ENCODE measurements at places on chromosomes 3 and 15.
A peak's percentile ranks its signal among the peaks of the same experiment; 100 is the strongest.

DNA sequence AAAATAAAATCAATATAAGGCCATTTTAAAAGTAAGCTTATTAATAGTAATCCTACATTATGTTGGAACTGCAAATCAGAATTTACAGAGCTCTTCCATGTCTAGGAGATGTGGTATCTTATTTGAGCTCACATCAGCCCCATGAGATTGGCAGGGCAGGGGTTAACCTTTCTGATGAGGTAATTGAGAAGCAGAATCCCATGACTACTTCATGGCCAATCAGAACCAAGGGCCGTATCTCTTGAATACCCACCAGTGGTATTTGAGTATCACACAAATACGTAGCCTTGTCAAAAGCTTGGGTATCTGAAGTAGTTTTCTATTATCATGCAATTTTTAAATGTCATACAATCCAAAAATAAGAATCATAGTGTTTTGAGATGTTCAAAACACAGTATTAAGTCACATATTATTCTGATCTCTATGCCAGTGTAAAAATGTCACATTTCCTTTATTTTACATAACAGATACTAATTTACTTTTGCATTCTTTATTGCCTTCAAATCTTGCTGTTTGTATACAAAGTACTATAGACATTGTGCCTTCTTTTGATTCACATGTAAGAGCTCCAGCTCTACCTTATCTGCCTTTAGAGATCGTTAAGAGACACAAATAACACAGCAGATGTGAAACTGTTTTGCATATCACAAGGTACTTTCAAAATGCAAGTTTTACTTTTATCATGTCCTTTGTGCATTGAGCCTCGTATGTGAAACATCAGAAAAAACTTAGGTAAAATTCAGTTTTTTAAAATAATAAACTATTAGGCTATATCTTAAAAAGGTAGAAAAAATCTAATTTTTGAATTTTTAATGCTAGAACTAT is 251.7 kb upstream of the GOLGA6L4 start:
- no peaks in the 10 kb centered on the region for H3K27me3 ChIP-seq
- H3K27ac ChIP-seq = no peak overlapping the region
- no peak overlapping the region for H3K4me3 ChIP-seq
- H3K36me3 ChIP-seq = peaks cover 11% of the 10 kb centered on the region

GRCh38 chr15:80861731-80862170 is 82.6 kb downstream of the CEMIP start:
- no peak for DNase-seq
- H3K4me1 ChIP-seq = peaks cover 2% of the 10 kb centered on the region
- no peaks in the 10 kb centered on the region for H3K36me3 ChIP-seq
- no peak overlapping the region for H3K4me3 ChIP-seq
- H3K27me3 ChIP-seq = no peaks in the 10 kb centered on the region
- H3K27ac ChIP-seq = no peak overlapping the region

DNA sequence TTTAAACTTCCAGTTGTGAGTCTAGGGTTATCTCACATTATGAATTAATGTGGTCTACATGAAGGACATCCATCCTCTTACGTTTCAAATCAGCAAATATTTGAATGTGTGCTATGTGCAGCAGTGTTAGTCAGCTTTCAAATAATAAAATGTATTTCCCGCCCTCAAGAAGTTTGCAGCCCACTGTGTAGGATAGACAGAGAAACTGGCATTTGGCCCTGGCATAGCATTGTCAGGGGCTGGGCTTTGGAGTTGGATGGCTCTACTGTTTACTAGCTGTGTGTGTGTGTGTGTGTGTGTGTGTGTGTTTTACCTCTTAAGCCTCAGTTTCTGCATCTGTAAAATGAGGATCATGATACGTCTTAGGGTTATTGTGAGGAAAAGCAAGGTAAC is 400.5 kb upstream of the C2CD4B start:
- no peaks in the 10 kb centered on the region for H3K36me3 ChIP-seq
- H3K4me3 ChIP-seq = no peak overlapping the region
- no peak for DNase-seq
- H3K27me3 ChIP-seq = no peaks in the 10 kb centered on the region
- H3K27ac ChIP-seq = no peak overlapping the region

GRCh38 chr3:155791190-155791589 is 14.9 kb downstream of the C3orf33 start:
- H3K4me3 ChIP-seq = no peak overlapping the region
- no peaks in the 10 kb centered on the region for H3K36me3 ChIP-seq
- H3K27ac ChIP-seq = no peak overlapping the region
- DNase-seq = no peak
- H3K27me3 ChIP-seq = no peaks in the 10 kb centered on the region

DNA sequence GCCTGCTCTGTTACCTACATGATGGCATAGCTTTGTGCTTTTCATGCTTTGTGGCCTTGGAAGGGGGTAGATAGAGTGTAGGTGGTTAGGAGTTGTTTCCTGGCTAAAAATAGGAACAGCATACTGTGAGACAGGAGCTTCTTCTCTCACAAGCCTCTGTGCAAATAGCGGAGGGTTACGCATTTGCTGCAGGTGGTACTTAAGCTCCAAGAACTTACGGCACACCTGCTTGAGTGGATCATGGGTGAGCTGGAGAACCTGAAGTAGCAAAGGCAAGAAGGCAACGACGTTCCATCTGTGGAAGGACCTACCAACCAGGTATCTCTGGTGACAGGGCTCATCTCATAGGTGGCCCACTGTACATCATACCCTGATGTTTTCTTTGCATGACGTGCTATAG is 66.0 kb downstream of the ST6GAL1 start:
- no peak overlapping the region for H3K27ac ChIP-seq
- H3K27me3 ChIP-seq = no peaks in the 10 kb centered on the region
- no peak overlapping the region for H3K4me3 ChIP-seq
- DNase-seq = no peak
- peaks cover 4% of the 10 kb centered on the region for H3K4me1 ChIP-seq
- H3K36me3 ChIP-seq = no peaks in the 10 kb centered on the region

GRCh38 chr3:116112696-116113095 is 332.6 kb downstream of the LSAMP start:
- no peak for DNase-seq
- H3K27me3 ChIP-seq = no peaks in the 10 kb centered on the region
- H3K27ac ChIP-seq = no peak overlapping the region

GRCh38 chr15:77871852-77872371 is 205.6 kb downstream of the TBC1D2B start:
- no peak for DNase-seq
- H3K27me3 ChIP-seq = no peaks in the 10 kb centered on the region
- H3K4me1 ChIP-seq = peaks cover 8% of the 10 kb centered on the region
- H3K4me3 ChIP-seq = no peak overlapping the region
- no peak overlapping the region for H3K27ac ChIP-seq

- no peaks in the 10 kb centered on the region for H3K27me3 ChIP-seq
- H3K36me3 ChIP-seq = no peaks in the 10 kb centered on the region
- no peak overlapping the region for H3K27ac ChIP-seq
- H3K4me1 ChIP-seq = no peaks in the 10 kb centered on the region
Measured at GRCh38 chr3:156918746-156919145, 92.6 kb downstream of the LEKR1 start.

DNA sequence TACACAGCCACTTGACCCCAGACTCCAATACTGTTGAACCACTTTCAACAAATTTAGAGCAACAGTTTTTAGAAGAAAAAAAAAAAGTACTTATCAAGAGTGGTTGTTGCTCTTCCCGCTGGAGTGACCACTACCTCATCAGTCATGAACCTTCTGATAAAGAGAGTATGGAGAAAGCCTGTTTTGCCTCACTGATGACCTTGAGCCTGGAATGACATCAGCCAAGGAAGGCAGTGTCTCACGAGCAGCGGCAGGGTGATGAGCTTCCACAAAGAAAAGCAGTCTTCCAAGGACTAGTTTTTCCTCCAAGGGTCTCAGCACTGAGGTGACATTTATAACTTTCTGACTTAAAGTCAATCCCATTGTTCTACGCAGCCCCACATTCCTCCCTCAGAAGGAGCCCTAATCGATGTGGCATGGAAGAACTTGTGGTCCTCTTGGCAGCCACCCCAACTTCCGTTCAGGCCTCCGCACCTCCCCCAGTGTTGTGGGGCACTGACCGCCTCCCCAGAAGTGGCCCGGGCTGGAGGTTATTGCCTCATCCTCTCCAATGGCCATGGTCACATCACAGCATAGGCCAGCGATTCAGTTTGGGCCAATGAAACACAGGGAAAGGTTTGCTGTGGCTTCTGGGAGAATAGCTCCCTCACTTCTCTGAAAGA is 1.8 kb upstream of the CYP11A1 start:
- no peaks in the 10 kb centered on the region for H3K27me3 ChIP-seq
- no peak overlapping the region for H3K4me3 ChIP-seq
- DNase-seq = no peak
- H3K36me3 ChIP-seq = no peaks in the 10 kb centered on the region

- no peak overlapping the region for H3K4me3 ChIP-seq
- H3K4me1 ChIP-seq = no peaks in the 10 kb centered on the region
- no peaks in the 10 kb centered on the region for H3K36me3 ChIP-seq
- H3K27me3 ChIP-seq = no peaks in the 10 kb centered on the region
- DNase-seq = no peak
Measured at GRCh38 chr3:184751204-184752040, 39.6 kb upstream of the MAGEF1 start.

DNA sequence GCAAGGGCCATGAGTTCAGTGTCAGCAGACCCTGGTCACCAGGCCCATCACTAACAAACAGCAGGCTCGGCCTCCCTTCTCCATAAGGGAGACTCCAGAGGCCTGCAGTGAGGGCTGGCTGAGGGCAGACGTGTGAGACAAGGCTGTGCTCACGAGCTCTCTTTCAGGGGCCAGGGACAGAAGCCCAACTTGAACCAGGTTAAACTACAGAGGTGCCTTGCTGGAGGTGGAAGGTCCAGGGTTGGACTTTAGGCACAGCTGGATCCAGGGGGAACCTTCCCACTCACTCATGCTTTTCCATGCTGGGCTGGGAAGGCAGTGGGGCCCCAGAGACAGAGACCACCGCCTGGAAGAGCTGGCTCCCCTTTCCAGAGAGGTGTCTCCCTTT is 19.0 kb downstream of the CFAP100 start:
- no peak overlapping the region for H3K4me3 ChIP-seq
- H3K27me3 ChIP-seq = peaks cover 2% of the 10 kb centered on the region
- DNase-seq = peak; percentile 20

DNA sequence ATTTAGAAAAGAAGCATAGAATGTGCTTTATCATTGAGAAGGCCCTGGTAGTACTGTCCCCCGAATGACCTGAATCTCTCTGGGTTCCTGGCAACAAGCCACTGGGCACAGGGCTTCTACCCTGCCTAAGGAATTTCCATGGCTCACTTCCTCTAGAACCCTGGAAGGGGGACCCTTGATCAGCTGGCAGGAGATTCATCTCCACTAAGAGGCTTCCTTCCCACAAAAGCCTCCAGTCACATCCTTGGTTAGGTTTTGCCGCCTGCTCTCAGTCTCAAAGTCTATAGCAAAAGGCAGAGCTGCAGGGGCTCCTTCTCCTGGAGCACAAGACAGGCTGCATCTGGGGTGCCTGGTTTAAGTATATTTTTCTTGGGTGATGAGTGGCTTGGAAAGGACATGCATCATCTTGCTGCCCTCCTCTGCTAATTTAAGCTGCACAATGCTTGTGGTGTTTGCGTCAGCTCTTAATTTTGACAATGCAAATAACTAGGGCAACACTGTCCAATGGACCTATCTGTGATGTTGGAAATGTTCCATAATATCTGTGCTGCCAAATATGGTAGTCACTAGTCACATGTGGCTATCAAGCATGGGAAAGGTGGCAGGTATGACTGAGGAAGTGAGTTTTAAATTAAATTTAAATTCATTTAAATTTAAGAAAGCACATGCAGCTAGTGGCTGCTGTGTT is 33.4 kb upstream of the RARRES1 start:
- H3K4me1 ChIP-seq = no peaks in the 10 kb centered on the region
- DNase-seq = no peak
- no peaks in the 10 kb centered on the region for H3K36me3 ChIP-seq
- no peak overlapping the region for H3K4me3 ChIP-seq

DNA sequence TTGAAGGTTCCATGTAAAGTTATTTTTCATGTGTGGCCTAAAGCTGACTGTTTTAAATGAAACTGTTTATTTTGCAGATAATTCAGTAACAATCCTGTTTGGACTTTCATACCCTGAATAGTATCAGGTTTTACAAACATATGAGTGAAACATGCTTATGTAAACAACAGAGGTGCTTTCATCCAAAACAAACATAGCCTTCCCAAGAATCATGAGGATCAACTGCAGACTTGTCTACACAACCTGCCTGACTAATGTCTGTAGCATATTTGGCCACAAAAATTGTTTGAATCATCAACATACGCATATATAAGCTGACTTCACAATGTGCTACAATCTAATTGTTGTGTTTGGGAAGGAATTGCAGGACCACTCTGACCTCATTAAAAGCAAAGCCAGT is 190.4 kb downstream of the DIPK2A start:
- no peak for DNase-seq
- H3K27me3 ChIP-seq = no peaks in the 10 kb centered on the region
- no peaks in the 10 kb centered on the region for H3K36me3 ChIP-seq

GRCh38 chr3:132488151-132488550 is 70.8 kb downstream of the DNAJC13 start:
- H3K4me1 ChIP-seq = no peaks in the 10 kb centered on the region
- no peak overlapping the region for H3K4me3 ChIP-seq
- H3K36me3 ChIP-seq = peaks cover 5% of the 10 kb centered on the region
- no peaks in the 10 kb centered on the region for H3K27me3 ChIP-seq
- DNase-seq = no peak

- no peaks in the 10 kb centered on the region for H3K27me3 ChIP-seq
- H3K4me1 ChIP-seq = no peaks in the 10 kb centered on the region
- no peak overlapping the region for H3K4me3 ChIP-seq
- H3K27ac ChIP-seq = no peak overlapping the region
Measured at GRCh38 chr3:18751514-18751913, 326.4 kb upstream of the SATB1 start.

- DNase-seq = no peak
- no peak overlapping the region for H3K4me3 ChIP-seq
- H3K36me3 ChIP-seq = no peaks in the 10 kb centered on the region
- H3K27ac ChIP-seq = no peak overlapping the region
Measured at GRCh38 chr3:5348229-5348902, 160.9 kb downstream of the EDEM1 start.

GRCh38 chr3:89955156-89955555 is 847.7 kb downstream of the EPHA3 start:
- DNase-seq = no peak
- H3K36me3 ChIP-seq = no peaks in the 10 kb centered on the region
- H3K27ac ChIP-seq = no peak overlapping the region
- H3K4me1 ChIP-seq = no peaks in the 10 kb centered on the region
- no peaks in the 10 kb centered on the region for H3K27me3 ChIP-seq
- no peak overlapping the region for H3K4me3 ChIP-seq

GRCh38 chr3:179652447-179653095 is at the start of gene USP13:
USP13 (plus strand) TSS chr3:179653040; CDS start chr3:179653226, 186 bp downstream.
- peak within 1 kb of the TSS; percentile 84 for H3K27ac ChIP-seq
- no peaks in the 10 kb centered on the region for H3K27me3 ChIP-seq
- peak within 1 kb of the TSS; percentile 97 for H3K4me3 ChIP-seq
- H3K36me3 ChIP-seq = no peaks in the 10 kb centered on the region
- peak; percentile 60 for DNase-seq

DNA sequence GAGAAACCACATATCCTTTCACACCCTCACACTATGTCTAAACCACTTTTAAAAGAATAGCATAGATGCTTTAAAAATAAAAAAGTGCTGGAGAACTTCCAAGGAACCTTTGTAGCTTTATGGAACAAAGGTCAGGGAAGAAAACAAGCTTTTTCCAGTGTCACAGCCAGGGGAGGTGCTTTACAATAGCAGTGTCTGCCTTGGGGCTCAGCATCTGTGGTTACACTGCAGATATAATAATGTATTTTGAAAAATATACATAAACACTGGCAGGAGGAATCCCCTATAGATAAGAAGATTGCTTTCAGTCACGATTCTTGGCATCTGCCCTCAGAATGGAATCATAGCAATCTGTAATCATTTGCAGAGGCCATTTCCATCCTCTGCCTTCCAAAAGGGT is 362.4 kb upstream of the LRRC3B start:
- no peaks in the 10 kb centered on the region for H3K27me3 ChIP-seq
- H3K27ac ChIP-seq = no peak overlapping the region
- no peaks in the 10 kb centered on the region for H3K36me3 ChIP-seq

All from liver (tissue), 10 donors.